ENCODE measurements at places on chromosomes 7 and 10.

DNA sequence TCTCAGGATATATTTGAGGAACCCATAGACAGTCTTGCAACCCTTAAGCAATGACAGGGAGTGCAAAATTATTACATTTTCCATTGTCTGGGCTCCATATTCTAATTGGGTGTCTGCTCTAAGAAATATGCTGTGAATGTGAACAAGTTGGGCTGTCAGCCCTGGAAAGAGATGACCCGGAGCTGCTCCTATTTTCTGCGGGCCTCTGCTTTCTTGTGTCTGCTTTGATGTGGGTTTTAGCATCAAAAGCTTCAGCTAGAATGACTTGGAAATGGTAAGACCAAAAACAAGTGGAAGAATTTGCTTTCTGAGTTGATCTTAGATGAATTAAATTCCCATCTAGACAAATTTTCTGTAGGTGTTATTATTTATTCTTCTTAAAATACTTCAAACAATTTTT, 343.6 kb upstream of the IGFBP3 start:
- DNase-seq: no peak

DNA sequence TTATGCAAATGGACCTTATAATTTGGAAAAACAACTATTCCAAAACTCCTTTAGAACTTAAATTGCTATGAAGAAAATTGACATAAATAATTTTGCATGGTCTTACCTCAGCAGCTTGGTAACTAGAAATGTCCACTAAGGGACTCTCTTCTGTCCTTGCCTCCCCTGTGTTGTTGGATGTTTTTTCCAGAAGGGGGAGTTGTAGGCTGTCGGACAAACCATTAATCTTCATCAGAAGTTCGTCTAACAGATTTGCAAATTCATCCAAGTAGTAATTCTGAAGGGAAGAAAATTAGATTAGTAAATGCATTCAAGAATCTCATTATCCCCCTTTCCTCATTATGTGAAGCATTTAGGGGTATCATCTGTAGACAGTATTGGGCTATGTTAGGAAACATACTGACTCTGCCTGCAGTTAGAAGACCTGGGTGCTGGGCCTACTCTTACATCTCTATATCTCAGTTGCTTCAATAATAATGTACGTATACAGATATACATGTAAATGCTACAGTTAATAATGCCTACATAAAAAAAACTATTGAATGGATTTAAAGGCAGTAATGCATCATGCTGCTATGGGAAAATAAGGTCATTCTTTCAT, 155.6 kb downstream of the PKD1L1 start:
- DNase-seq: no peak

DNA sequence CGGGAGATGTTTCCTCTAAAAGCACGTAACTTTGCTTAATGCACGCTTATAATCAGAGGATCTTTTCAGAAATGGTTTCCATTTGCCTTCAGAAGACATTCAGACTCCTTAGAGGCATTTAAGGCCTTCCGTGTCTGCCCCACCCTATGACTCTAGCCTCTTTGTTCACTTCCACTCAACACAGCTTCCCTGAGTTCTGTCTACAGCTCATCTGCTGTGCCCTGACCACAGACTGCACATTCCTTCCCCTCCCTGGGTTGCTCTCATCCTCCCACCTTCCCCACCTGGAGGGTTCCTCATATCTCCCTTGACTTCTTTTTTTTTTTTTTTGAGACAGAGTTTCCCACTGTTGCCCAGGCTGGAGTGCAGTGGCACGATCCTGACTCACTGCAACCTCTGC, 16.6 kb downstream of the FBH1 start:
- no peak for DNase-seq

DNA sequence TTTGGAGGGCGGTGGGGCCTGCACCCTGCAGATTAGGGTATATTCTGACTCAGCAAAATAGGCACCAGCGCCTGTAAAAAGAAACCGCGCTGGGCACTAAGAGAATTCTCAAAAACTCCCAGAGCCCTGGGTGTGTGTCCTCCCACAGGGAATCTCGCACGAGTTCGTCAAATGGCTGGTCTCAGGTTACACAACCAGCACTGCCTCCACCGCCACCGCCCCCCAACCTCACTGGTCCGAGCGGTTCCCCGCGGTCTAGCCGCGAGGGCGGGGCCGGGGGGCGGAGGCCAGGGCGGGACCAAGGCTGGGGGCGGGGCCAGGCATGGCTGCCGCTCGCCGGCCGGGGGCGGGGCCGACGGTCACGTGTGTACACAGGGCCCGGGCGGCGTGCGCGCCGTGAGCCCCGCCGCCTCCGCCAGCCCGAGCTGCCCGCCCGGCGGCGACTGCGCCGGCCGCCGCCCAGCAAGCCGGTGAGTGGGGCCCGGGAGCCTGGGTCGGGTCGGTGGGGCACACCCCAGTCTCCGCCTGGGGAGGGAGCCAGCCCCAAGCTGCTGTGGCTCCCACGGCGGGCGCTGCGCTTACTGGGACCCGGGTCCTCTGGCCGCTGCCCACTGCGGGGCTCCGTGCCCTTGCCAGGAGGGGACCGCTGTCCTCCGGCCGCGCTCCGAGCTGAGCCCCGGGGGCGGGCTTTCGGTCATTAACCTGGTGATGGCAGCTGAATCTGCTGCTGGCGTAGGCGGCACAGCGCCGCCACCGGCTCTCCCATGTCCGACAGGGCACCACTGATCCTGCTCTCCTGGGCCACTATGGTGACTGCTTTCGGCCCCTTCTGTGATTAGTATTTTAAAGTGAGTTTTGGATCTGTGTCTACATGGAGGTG, at the start of gene GPR146:
Gene GPR146, plus strand, starts transcription at position 358 of the 880 bp plus-strand sequence. CDS start 12,970 bp downstream, outside the sequence.
- DNase-seq: peak; percentile 97

GRCh38 chr10:31146491-31147209, 115.0 kb upstream of the ZNF438 start:
- DNase-seq: peak; percentile 33

- no peak for DNase-seq
Observed at GRCh38 chr7:12458520-12459131, 55.0 kb upstream of the VWDE start.

GRCh38 chr7:11026452-11027359, 53.0 kb downstream of the PHF14 start:
- no peak for DNase-seq

DNA sequence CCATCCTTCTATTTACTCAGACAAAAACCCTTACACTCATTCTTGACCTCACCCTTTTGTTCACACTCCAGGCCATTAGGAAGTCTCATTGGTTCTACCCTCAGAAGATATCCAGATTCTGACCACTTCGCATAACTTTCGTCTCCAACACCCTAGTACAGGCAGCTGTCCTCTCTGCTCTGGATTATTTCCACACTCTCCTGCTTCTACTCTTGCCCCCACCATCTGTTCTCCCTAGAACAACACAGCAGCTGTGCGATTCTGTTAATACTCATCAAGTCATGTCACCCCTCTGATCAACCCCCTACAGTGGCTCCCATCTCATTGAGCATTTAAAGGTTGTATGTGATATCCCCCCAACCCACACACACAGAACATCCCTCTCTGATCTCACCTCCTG, 15.5 kb upstream of the TRIL start:
- no peak for DNase-seq

GRCh38 chr7:130669085-130669700, 645 bp upstream of the COPG2 start:
- peak; percentile 11 for DNase-seq

DNA sequence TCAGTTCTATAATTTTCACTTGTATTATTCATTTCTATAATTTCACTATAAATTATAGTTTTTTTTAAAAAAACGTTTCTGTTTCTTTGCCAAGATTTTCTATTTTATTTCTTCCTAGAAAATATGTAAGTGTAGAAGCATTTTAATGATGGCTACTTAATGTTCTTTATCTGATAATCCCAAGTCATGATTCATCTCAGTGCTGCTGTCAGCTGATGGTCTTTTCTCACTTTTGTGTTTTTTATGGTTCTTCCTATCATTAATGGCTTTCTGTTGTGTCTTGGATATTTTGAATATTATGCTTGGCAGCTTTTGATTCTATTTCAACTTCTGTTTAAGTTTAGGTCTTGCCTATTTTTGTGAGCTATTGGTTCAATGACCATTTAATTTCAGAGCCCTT, 268.6 kb downstream of the BAMBI start:
- no peak for DNase-seq

DNA sequence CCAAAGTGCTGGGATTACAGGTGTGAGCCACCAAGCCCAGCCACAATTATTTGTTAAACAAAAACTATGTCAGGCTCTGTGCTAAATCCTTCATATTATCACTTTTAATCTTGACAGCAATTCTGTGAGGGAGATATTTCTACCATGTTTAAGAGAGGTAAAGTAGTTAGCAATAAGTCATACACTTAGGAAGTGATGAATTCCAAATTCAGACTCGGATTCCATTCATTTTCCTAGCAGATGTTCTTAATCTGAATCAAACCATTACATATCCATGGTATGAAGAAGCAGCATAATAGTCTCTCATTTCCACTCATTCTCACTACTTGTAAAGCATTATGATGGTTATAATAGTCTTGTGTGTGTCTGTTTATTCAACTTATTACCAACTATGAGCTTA, 2.9 kb upstream of the CD36 start:
- no peak for DNase-seq

GRCh38 chr10:114573330-114574045, 84.6 kb downstream of the ABLIM1 start:
- no peak for DNase-seq

GRCh38 chr10:128046953-128047290, 79.3 kb downstream of the MKI67 start:
- DNase-seq: no peak

- DNase-seq: no peak
Observed at GRCh38 chr10:93548376-93549071, 17.9 kb upstream of the FFAR4 start.

- no peak for DNase-seq
Observed at GRCh38 chr10:80532571-80532970, 5.1 kb upstream of the SH2D4B start.

GRCh38 chr7:44323381-44324203, 1.8 kb downstream of the CAMK2B start:
- no peak for DNase-seq

GRCh38 chr7:91710881-91711280, 169.6 kb downstream of the MTERF1 start:
- DNase-seq: no peak

DNA sequence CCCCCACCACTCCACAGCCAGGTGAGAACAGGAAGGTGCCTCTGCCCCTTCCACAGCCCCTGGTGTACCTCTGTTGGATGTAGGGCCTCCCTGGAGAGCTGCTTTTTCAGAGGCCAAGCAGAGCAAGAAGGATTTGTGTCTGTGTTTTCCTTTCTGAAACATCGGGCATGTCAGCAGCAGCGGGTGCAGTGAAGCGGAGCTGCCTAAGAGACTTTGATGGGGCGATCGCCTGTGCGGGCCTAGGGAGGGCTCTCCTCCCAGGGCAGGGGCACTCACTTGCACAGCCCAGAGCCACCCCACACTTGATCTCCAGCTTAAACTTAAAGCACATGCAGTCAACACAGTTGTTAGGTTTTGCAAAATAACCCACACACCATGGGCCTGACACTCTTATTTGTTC, 324.7 kb downstream of the ACTR3B start:
- no peak for DNase-seq

GRCh38 chr7:144518360-144518759, 114.9 kb upstream of the NOBOX start:
- DNase-seq: no peak

GRCh38 chr10:90289037-90289436, 568.8 kb downstream of the HTR7 start:
- DNase-seq: no peak

DNA sequence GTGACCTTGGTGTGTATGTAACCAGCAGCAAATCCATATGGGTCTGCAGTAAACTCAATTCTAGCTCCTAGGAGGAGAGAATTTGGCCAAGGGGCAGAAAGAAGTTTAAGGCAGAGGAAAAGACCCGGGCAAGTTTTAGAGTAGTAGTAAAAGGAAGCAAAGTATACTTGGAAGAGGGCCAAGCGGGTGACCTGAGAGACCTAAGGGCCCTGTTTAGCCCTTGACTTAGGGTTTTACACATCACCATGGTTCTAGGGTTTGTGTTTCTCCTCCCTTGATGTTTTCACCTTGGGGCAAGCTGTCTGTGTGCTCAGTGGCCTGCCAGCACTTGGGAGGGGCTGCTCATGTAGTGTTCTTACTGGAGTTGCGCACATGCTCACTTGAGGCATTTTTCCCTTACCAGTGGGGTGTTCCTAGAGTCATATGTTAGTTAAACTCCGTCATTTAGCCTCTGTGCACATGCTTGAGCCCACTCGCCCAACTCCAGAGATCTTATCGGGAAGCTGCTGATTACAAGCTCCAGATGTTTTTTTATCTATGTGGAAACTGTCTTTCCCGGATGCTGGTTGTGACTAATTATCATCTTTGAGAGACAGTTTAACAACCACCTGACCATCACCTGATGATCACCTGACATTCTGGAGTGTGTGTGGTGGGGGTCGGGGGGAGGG, 137.6 kb upstream of the PRSS1 start:
- DNase-seq: no peak

GRCh38 chr10:79350407-79351154, 3.3 kb downstream of the PPIF start:
- peak; percentile 7 for DNase-seq

DNA sequence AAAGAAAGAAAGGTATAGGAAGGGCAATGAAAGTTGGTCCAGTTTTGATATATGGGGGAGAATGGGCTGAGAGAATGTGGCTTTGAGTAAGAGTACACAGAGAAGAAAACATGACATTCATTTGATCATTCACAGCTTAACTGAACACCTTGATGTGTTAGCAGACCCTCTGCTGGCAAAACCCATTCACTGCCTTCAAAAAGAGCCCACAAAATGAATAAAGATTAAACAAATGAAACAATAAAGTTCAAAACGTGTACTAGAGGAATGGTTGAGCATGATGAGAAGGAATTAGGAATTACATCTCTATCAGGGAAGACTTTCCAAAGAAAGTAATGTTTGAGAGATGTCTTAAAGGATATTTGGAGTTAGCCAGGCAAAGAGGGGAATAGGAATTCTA, 2.1 kb downstream of the WEE2 start:
- DNase-seq: no peak

DNA sequence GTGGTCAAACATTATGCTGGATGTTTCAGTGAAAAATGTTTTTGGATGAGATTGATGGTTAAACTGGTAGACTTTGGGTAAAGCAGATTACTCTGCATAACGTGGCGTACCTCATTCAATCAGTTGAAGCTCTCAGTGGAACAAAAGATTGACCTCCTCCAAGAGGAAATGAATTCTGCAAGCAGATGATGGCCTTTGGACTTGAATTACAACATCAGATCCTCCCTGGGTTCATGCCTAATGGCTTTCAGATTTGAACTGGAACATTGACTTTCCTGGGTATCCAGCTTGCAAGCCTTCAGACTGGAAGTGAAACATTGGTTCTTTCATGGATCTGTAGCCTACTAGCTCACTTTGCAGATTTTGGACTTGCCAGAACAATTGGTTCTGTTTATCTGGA, 169.3 kb upstream of the MALRD1 start:
- DNase-seq: peak; percentile 47

- no peak for DNase-seq
Observed at GRCh38 chr10:106078895-106079576, 1085.5 kb downstream of the SORCS1 start.

GRCh38 chr10:1138529-1138928, 82.3 kb downstream of the WDR37 start:
- no peak for DNase-seq

DNA sequence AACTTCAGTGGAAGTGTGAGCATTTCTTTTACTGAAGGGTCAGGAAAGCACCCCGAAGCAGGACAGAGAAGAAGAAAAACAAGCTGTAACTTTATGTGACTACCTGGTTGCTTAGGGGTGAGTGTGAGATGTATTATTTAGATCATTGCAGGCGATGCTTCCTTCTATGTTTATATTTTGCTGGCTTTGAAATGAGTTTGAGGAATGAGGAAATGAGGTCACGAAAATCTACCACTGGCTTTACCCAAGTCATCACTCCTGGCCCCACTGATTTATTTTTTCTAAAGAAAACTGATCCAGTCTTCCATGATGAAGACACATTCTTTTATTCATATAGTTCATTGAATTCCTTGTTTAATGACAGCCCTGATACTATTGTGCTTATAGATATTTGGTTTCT, 716.6 kb upstream of the FZD8 start:
- DNase-seq: no peak

Measured in mucosa of gallbladder (tissue), 1 donor.